ENCODE measurements at places on chromosomes 2 and 18.

- DNase-seq, result no peak
Observed at GRCh38 chr18:8703781-8704301, 1.5 kb upstream of the MTCL1 start.

GRCh38 chr18:15198116-15198389 is 450.1 kb downstream of the ANKRD30B start:
- DNase-seq, result no peak

- no peak for DNase-seq
Observed at GRCh38 chr2:192413812-192414681, 219.3 kb upstream of the TMEFF2 start.

- DNase-seq, result no peak
Observed at GRCh38 chr2:18401471-18401870, 159.0 kb downstream of the RDH14 start.

GRCh38 chr2:28495551-28496250 is at the start of gene PLB1:
Gene PLB1 (plus strand): TSS chr2:28496060. CDS start chr2:28496115, 55 bp downstream.
- peak; percentile 45 for DNase-seq

- no peak for DNase-seq
Observed at GRCh38 chr18:10085876-10086275, 172.1 kb downstream of the VAPA start.
